Spinal cord (tissue), 10 donors: ENCODE measurements at places on chromosomes 6 and 20.

- DNase-seq: no peak
Measured at GRCh38 chr20:50354721-50355589, 155.2 kb upstream of the PTPN1 start.

DNA sequence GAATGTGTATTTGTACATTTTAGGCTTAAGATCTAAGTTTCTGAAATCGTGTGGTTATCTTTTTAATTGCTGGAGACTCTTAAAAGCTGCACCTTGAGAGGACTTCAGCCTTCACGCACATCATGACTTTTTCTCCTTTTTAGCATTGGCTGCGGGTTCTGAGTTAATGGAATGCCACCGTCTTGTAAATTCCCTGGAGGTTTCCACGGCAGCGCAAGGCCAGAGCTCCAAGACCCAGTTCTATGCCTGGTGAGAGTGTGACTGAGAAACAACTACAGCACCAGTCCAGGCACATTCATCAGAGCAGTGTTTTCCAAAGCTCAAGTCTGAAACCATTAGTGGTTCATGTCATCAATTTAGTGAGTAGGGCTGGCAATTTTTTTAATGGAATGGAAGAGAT, 23.0 kb downstream of the PRR18 start:
- DNase-seq: no peak

GRCh38 chr6:45548657-45549515, 171.2 kb upstream of the SUPT3H start:
- no peak for DNase-seq

DNA sequence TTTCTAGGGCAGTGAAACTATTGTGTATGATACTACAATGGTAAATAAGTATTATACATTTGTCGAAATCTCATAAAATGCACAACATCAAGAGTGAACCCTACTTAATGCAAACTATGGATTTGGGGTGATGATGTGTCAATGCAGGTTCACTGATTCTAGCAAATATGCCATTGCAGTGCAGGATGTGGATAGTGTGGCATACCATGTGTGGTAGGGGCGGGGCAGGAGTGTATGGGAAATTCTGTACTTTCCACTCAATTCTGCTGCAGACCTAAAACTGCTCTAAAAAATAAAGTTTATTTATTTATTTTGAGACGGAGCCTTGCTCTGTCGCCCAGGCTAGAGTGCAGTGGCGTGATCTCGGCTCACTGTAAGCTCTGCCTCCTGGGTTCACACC, 44.3 kb downstream of the ABHD12 start:
- DNase-seq: no peak

GRCh38 chr6:31663126-31663960, 1.5 kb downstream of the GPANK1 start:
- no peak for DNase-seq

GRCh38 chr20:31452575-31452974, 12.1 kb downstream of the DEFB123 start:
- no peak for DNase-seq

DNA sequence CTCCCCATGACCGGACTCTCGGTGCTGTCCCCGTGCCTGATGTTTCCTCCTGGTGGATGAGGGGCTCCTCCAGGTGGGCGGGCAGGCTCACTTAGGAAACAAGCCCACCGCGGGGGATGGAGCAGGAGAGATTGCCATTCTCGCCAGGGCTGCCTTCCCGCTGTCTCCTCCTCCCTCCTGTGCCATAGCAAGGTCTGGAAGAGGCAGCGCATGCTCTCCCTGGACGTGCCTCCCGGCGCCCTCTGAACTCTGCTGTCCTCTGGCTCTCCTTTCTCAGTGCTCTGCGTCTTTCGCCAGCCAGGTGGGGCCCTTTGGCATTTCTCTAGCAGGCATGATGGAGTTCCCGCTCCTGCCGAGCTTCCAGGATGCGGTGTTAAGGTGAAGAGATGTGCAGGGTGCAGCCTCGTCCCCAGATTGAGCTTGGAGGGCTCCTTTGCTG, 17.4 kb upstream of the NPEPL1 start:
- DNase-seq: no peak

- no peak for DNase-seq
Measured at GRCh38 chr6:116118608-116119007, 7.3 kb downstream of the COL10A1 start.

GRCh38 chr6:111691345-111692225, 85.9 kb upstream of the TRAF3IP2 start:
- DNase-seq: peak; percentile 50

DNA sequence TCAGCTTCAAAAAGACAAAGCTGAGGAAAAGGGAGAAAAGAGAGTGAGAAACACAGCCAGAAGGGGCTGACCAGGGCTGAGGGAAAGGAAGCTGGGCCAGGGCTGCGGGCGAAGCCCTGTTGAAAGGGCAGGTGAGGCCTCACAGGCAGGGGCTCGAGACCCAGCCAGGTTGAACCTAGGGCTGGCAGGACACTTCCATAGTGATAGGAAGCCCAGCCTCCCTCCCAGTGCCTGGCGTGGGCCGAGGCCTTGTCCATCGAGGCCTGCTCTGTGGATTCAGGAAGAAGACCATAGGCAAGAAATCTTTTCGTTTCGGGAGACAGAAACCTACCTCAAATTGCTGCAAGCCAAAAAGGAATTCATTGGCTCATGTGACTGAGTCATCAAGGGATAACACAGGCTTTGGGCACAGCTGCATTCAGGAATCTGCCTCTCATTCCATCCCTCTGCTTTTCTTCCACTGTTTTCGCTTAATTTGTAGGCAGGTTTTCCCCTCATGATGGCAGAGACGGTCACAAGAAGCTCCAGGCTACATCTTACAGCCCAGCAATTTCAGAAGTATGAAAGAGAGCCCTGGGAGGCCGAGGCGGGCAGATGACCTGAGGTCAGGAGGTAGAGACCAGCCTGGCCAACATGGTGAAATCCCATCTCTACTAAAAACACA, 311.1 kb upstream of the SULF2 start:
- no peak for DNase-seq

DNA sequence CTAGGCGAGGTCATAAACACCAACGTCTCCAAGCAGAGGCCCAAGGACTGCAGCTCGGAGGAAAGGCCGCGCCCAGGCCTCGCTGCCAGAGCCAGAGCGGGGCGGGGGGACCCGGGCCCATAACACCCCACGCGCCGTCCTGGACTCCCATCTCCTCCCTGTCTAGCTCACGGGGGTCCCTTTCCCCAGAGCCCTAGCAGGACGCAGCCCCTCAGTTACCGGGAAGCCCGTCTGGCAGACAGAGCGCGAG, 44.9 kb downstream of the MDFI start:
- no peak for DNase-seq

DNA sequence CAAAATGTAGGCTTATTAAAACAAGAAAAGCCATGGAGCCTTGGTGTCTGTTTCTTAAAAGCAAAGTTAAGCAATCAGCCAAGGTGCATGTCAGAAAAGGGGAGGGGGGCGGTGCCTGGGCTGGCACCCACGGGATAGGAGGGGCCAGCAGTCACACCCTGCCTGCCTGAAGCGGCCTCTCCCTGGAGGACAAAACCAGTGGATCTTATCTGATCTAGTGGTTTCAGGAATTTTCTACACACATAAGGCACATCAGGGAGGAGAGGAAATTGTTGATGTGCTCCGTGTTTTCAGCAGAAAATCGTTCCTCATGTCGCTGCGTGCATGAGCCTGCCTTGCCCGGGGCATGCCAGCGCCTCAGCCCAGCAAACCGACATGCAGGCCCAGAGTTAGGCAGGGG, 276.4 kb downstream of the TAF4 start:
- no peak for DNase-seq

DNA sequence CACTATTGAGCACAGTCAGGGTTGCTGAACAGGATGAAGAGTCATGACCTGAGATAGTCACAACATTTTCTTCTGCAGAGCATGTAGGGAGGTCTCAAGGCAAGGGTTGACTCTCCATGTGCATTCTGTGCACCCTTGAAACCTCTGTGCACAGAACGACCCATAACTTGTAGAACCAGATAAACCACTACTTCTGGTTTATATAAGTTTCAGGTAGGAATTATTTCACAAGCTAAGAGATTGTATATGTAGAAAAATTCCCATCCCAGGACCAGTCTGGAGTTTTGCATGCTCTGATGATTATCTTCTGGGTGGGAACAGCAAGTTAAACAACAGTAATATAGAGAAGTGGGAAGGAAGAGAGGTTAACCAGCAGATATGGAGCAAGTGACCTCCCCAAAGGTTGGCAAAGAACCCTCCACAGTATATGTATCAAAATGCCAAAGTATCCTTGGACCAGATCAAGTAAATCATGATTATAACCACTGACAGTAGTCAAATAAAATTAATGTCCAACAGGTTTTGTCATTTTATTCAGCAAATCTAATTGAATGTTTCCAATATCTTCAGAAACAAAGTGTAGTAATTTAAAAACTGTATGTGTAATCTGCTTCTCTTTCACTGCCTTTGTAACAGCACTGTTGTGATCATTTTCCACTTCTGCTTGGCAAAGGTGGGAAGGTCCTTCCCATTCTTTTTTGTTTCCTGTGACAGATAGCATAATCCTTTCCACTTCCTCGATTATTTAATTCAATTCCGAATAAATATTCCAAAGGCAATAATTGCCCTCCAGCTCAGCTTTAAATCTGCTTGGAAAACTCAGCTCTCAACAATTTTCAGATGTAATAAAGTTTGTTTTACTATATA, 104.4 kb downstream of the SYNE1 start:
- no peak for DNase-seq

- DNase-seq: no peak
Measured at GRCh38 chr6:100134703-100135102, 140.7 kb upstream of the MCHR2 start.

DNA sequence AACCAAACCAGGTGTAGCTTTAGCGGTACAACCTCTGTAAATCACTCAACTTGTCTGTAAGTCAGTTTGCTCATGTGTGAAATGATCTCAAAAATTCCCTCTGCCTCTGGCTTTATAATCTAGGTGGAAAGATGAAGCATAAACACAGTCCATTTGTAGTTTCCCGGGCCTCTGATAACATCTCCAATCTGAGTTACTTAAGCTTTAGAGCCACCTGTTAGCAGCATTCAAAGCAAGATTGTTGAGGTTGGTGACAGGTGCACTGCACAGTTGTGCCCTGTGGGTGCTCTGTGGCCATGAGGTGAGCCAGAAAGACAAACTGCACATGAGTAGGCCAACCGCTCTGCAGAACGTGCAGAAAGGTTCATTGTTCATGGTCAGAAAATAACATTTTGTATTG, 53.7 kb downstream of the MOCS1 start:
- no peak for DNase-seq

DNA sequence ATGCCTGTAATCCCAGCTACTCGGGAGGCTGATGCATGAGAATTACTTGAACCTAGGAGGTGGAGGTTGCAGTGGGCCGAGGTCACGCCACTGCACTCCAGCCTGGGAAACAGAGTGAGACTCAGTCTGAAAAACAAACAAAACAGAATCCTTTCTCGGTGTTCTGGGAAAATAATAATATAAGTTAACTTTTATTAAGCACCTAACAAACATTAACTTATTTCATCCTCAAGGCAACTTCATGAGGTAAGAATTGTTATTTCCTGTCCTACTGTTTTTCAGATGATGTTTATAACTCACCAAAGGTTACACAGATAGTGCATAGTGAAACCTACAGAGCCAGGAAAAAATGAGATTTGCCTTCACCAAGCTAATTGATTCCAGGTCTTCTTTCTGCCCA, 221.4 kb downstream of the PHACTR1 start:
- no peak for DNase-seq

GRCh38 chr6:53437557-53438202, 88.9 kb upstream of the ELOVL5 start:
- DNase-seq: peak; percentile 9

DNA sequence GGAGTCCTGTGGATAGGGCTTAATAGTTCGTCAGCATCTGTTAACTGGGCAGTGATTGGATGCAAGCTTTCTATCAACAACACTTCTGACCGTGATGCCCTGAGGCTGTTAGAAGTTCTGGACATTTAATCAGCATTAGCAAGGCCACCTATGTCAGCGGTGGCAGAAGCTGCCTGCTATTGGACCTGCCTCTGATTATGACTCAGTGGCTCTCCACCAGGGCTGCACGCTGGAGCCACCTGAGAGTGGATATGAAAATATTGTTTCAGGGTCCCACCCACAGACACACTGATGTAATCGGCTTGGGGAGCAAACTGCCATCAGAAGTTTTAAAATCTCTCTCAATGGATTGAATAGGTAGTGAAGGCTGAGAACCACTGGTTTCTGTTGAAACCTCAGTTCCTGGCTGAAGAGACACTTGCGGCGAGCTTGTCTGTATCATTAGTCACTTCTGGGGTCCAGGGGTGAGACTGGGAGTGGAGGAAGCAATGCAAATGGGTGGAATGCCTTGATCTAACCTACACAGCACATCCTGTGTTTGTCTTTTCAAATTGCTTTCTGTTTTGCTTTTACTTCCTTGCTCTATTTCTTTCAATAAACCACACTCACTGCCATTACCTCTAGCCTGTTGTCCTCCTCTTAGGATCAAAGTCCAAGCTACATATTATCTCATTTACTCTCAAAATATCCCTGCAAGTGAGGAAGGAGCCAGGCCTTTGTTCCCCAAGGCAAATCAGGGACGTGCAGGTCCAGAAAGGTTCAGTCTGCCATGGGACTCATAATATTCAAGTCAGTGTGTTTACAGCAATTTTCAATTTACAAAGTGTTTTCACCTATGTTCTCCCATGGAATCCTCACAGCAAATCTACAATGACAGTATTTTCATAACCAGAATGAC, 4.2 kb downstream of the CLIC5 start:
- DNase-seq: no peak

DNA sequence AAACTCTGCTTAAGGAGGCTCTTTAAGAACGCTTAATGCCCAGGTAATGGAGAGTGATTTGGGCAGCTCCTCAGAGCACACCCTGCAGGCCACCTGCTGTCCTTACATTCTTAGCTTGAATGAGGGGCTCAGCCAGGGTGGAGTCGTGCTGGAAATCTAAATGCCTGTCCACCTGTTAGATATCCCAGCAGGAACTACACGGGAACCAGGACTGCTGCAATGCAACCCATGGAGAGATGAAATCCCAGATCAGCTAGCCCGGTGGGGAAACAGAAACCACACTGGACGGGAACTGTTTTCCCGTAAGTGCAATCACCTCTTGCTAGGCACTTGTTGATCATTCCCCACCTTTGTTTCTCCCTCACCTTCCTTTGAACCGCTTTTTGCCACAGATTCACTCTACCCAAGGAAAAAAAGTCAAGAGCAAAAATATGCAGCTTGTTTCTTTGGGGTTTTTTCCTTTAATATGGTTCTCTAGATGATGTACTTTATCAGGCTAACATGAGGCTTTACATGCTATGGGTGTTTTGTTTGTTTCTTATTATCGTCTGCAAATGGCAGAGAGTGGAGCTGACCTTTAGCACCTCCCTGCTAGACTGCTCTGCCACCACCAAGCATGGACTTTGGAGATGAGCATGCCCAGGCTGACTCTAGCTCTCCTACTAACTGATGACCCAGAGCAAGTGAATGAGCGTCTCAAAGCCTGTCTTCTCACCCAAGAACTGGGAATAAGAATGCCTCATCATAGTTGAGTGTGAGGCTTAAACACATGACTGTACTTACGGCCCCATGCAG, 125.9 kb upstream of the TNFAIP3 start:
- no peak for DNase-seq
